Activated CD8-positive, alpha-beta memory T cell treated with anti-CD3 and anti-CD28 coated beads for 24 hours (primary cell): ENCODE measurements at places on chromosomes 16 and 17.

DNA sequence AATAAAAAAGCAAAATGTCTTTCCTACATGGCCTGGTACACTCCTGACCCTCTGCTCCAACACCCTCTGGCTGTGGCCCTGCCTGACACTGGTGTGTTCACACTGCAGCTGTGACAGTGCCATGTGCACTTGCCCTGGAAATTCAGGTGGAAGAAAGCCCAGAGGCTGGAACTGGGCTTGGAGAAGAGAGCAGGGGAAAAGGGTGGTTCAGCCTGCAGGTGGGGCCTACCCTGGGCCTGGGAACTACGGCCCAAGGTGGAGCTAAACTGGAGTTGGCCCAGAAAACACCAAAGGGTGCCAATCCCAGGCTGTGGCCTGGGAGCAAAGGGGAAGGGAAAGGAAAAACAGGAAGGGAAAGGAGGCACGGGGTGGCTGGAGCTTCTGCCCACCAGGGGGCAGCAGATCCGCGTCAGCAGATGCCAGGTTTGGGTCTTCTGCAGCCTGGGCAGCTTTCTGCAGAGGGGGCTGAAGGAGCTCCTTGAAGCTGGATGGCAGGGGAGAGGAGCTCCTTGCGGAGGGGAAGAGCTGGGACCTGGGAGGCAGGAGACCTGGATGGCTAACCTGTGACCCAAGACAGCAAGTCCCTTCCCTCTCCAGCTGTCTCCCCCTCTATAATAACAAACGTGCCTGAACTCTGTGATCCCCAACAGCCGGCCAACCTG, 15.4 kb upstream of the CTCF start:
- peak; percentile 88 for DNase-seq

DNA sequence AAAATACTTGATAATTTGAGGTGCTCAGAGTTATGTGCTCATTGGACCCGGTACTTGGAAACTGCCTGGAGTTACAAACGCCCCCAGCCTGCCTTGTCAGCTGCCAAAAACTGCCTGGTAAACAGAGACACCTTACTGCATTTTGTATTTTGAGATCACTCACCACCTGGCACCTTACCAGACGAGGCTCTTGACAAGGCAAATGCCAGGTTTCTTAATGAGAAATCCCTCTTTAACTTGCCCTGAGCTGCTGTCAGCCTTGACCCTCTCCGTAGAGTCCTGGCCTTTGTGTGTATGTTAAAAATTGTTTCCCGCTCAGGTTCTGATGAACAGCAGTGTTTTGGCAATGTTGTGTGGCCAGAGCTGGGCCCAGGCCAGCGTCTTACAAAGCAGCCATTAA, 28.8 kb downstream of the SYT17 start:
- DNase-seq = no peak

GRCh38 chr16:4904942-4905615, 31.9 kb downstream of the PPL start:
- DNase-seq = no peak

DNA sequence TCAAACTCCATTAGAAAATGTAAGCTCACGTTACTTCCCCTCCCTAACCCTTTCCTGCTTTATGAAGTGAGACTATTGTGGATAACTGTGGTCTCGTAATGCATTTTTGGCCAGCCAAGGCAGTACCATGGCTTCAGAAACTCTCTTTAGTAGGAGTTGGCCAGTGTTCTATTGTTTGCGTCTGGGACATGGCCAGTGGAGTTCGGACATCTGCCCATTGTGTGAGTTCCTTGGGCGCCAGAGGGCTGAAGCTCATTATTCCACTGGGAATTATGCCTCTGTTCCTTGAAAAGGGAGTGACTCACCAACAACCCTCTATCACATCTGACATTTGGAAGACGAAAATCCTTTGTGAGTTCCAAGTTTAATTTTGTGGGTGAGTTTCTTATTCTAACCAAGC, 319.5 kb upstream of the SOX9 start:
- no peak for DNase-seq

- DNase-seq = no peak
Observed at GRCh38 chr16:82384017-82384416, 214.0 kb upstream of the MPHOSPH6 start.

DNA sequence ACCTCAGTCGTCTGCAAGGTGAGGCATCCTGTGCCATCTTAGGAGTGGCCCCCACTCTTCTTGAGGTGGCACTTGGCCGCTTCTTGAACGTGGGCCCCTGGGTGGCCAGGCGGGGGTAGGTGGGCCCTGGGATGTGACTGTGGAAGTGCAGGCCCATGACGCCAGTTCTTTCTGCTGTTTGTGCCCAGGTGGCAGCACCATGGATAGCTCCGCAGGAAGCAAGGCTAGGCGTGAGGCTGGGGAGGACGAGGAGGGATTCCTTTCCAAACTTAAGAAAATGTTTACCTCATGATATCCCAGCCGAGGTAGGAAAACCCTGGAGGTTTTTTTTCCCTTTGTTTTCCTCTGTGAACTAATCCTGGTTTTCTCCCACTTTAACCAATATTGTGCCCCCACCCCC, 19.8 kb downstream of the NMRAL1 start:
- DNase-seq = no peak

GRCh38 chr17:34131386-34131785, 123.7 kb upstream of the CCL2 start:
- no peak for DNase-seq

- no peak for DNase-seq
Observed at GRCh38 chr17:76732734-76733617, 4.2 kb downstream of the SRSF2 start.

- DNase-seq = peak; percentile 63
Observed at GRCh38 chr16:12613131-12613991, 190.3 kb downstream of the CPPED1 start.
